ENCODE measurements at places on chromosomes 2 and 18. TPM values are rescaled to one million over a fixed set of nuclear protein-coding genes. Genes with fewer than 3 reads are reported as not detected.

DNA sequence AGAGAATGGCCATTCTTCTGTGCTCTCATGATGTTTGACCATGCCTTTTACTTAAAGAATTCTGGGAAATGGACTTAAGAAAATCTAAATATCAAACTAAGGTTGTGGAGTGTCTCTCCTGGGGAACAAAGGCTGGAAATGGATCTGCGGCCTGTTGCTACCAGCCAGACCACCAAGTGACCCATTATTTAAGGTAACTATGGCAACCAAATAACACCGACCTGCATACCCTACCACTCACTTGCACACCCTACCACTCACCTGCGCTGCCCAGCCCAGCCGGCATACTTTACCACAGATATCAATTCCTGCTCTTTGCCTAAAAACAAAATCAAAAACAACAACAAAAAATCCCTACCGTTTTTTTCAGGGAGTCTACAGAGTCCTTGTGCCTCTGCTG, 203.2 kb downstream of the NBAS start:
- H3K4me3 ChIP-seq = no peak overlapping the region
- no peak overlapping the region for H3K27ac ChIP-seq
- no peak for DNase-seq
- H3K36me3 ChIP-seq = peaks cover 2% of the 10 kb centered on the region
- no peaks in the 10 kb centered on the region for H3K4me1 ChIP-seq
- no peaks in the 10 kb centered on the region for H3K27me3 ChIP-seq

DNA sequence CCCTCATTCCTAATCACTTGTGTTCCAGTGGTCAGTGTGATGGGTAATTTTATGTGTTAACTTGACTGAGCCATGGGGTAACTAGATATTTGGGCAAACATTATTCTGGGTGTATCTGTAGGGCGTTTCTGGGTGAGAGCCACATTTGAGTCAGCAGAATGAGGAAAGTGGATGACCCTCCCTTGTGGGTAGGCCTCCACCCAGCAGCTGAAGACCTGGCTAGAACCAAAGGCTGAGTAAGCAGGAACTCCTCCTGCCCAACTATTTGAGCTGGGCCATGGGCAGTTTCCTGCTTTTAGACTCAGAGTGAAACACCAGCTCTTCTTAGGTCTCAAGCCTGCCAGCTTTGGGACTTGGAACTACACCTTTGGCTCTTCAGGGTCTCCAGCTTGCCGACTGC, 141.8 kb downstream of the ACKR3 start:
- DNase-seq = no peak
- no peak overlapping the region for H3K4me3 ChIP-seq
- H3K27me3 ChIP-seq = no peaks in the 10 kb centered on the region
- no peak overlapping the region for H3K27ac ChIP-seq

GRCh38 chr18:23263551-23264235, 128.4 kb downstream of the CABLES1 start:
- H3K27me3 ChIP-seq = no peaks in the 10 kb centered on the region
- no peak for DNase-seq
- no peak overlapping the region for H3K4me3 ChIP-seq
- no peaks in the 10 kb centered on the region for H3K36me3 ChIP-seq
- H3K27ac ChIP-seq = no peak overlapping the region
- H3K4me1 ChIP-seq = peaks cover 9% of the 10 kb centered on the region

DNA sequence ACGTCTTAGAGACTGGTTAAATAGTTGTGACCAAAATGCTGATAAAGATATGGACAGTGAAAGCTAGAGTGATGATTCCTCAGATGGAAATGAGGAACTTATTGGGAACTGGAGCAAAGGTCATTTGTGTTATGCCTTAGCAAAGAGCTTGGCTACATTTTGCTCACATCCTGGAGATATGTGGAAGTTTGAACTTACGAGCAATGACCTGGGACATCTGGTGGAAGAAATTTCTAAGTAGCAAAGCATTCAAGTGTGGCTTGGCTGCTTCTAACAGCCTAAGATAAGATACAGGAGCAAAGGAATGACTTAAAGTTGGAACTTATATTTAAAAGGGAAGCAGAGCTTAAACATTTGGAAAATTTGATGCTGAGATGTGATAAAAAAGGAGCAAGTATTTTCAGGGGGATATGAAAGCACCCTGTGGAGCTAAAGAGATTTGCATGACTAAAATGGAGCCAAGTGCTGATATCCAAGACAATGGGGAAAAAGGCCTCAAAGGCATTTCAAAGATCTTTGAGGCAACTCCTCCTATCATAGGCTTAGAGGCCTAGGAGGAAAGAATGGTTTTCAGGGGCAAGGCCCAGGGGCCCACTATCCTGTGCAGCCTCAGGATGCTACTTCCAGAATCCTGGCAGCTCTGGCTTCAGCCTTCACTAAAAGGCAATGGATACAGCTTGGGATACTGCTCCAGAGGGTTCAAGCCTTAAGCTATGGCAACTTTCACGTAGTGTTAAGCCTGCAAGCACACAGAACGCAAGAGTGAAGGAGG, 124.1 kb upstream of the KLHL14 start:
- DNase-seq = no peak
- H3K36me3 ChIP-seq = no peaks in the 10 kb centered on the region
- H3K4me3 ChIP-seq = no peak overlapping the region

DNA sequence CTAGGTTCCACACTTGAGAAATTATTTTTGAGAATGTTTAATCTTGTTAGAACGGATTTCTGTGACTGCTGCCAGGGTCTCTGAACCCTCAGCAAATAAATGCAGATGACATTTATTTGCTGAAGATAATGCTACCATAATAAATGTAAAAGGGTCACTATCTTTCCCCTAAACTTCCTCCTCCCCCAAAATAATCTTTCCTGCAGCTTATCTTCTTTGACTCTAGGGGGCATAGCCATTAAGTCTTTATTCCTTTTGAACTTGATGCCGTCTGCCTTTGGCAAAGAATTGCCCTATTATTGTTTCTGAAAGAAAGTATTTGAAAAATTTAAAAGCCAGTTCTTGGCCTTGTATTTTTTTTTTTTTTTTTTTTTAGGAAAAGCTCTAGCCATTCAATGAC, 63.6 kb upstream of the ACSL3 start:
- H3K4me3 ChIP-seq = no peak overlapping the region
- DNase-seq = no peak
- H3K36me3 ChIP-seq = no peaks in the 10 kb centered on the region
- H3K4me1 ChIP-seq = peaks cover 19% of the 10 kb centered on the region
- H3K27ac ChIP-seq = no peak overlapping the region

DNA sequence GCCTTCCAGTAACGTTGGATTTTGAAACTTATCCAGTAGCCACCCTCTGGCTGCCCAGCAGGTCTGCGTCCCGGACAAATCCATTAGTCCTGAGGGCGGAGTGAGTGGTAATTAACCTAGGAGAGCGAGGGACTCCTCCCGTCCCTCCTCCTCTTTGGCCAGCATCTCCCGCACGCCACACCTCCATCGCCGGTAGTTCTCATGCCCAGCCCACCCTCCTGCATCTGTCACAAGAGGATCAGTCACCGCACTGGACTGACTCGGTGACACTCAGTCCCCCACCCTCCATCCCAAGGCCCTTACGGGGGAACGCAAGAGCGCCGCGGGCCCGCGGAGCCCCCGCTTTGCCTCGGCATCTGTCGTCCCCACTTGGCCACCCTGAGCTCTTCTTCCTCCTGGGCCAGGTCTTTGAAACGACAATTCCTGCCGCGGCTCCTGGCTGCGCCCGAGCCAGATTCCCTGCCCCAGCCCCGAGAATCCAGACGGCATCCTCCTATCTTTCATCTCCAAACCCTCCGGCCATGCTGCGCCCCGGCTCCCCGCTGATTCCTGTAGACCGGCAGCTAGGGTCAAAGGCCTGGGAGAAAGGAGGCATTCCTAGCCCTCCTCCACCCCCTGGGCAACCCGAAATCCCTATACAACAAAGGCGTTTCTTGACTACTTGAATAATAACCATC, 77.5 kb downstream of the EIF2AK3 start:
- no peaks in the 10 kb centered on the region for H3K27me3 ChIP-seq
- peaks cover 2% of the 10 kb centered on the region for H3K36me3 ChIP-seq
- H3K4me1 ChIP-seq = no peaks in the 10 kb centered on the region
- DNase-seq = no peak
- no peak overlapping the region for H3K27ac ChIP-seq

- H3K27me3 ChIP-seq = no peaks in the 10 kb centered on the region
- H3K4me3 ChIP-seq = no peak overlapping the region
- DNase-seq = no peak
- H3K36me3 ChIP-seq = no peaks in the 10 kb centered on the region
Measured at GRCh38 chr2:44296653-44297052, 21.4 kb downstream of the SLC3A1 start.

DNA sequence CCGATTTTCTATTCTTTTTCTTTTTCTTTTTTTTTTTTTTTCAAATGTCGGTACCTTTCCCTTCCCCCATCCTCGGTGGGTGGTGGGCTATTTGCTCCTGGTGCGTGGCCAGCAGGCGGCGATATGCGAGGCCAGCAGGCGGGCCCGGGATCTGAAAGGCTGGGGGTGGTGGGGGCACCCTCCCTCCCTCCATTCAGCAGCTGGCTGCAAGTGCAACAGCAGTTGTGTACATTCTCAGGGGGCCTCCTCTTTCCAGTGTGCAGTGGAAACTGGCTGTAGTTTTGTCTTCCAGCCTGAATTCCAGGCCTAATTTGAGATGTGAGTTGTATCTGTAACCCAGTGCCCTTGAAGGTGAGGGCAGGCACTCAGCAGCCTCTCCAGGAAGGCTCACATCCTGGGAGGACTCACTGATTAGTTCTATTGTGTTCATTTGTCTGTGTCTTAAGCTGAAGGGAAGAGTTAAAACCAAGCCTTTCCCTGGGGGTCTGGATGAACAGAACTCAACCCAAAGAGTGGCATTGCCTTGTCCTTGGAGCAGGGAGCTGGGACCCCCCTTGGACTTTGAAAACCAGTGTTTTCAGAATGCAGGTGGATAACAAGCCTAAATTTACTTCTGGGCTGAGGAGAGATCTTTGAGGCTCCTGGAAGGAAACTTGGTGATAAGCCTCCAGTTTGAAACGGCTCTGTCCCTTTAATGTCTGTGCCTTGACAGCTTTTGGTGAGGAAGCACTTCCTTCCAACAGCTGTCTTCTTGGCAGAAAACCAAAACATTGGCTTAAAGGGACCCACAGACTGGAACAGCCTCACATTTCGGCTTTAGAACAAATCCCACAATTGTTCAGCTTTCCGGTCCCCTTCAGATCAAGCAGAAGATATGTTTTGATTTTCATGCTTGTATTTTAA, 3.3 kb downstream of the MYCN start:
- peaks cover 22% of the 10 kb centered on the region for H3K4me1 ChIP-seq
- no peak for DNase-seq
- H3K27me3 ChIP-seq = no peaks in the 10 kb centered on the region
- no peaks in the 10 kb centered on the region for H3K36me3 ChIP-seq
- no peak overlapping the region for H3K4me3 ChIP-seq

GRCh38 chr2:196957442-196957841, 30.9 kb upstream of the PGAP1 start:
- no peak overlapping the region for H3K27ac ChIP-seq
- H3K36me3 ChIP-seq = no peaks in the 10 kb centered on the region
- no peak overlapping the region for H3K4me3 ChIP-seq
- DNase-seq = no peak

Gene BAZ2B
- 61.0 TPM for total RNA-seq

Gene RUFY4
- 0.08 TPM for total RNA-seq

Measured in liver (tissue), 10 donors.